ENCODE measurements at places on chromosomes 1 and 21.

DNA sequence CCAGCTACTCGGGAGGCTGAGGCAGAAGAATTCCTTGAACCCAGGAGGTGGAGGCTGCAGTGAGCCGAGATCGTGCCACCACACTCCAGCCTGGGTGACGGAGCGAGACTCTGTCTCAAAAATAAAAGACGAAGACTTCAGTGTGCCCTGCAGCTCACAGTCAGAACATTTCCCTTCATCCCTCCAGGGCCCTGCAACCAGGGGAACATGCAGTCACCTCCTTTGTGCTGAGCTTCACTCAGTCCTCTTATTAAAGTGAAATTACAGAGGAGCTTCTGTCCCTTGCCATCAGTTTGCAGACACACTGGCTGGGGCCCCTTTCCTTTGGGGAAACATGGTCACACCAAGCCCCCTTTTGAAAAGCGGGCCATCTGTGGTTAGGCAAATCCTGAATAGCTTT, 24.2 kb downstream of the FHAD1 start:
- no peak for DNase-seq

DNA sequence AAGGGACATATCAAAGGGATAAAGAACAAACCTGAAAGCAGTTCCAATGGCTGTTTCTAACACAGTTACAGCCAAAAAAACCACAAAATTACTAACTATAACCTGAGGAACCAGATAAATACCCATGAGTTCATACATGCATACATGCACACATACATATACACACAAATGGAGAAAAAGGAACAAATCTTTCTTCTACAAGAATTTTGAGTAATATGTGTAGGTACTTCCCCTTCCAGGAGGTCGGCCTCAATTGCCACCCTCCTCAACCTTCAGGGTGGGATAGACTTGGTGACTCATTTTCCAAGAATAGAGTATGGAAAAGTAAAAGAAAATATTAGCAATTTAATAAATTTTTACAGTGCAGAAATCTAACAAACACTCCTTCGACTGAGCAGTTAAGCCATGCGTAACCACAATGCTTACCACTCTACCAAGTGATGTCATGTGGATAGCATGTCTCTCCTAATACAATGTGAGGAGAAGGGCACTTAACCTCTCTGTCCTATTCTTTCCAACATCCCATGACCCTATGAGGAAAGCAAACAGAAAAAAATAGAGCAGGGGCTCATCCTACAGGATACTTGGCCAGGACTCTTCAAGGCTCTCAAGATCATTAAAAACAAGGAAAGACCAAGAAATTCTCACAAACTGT, 243.0 kb upstream of the RUNX1 start:
- no peak for DNase-seq

- DNase-seq, result no peak
These were observed 8.0 kb downstream of the GNAT2 start for GRCh38 chr1:109611308-109611990.

DNA sequence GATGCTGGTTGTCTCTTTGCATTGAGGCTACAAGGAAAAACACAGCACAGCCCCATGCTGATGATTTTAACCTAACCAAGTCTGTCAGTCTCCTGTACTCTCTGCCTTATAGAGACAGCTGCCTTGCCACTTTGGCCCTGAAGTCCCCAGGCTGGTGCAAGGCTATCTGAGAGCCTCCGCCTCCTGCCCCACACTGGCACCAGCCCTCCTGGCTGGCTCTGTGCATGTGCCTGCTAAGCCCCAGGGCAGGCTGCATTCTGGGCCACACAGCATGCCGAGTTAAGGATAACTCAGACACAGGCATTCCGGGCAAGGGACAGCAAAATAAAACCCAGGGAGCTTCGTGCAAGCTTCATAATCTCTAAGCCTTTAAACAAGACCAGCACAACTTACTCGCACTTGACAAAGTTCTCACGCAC, 910 bp downstream of the RUNX1 start:
- DNase-seq, result peak; percentile 47

DNA sequence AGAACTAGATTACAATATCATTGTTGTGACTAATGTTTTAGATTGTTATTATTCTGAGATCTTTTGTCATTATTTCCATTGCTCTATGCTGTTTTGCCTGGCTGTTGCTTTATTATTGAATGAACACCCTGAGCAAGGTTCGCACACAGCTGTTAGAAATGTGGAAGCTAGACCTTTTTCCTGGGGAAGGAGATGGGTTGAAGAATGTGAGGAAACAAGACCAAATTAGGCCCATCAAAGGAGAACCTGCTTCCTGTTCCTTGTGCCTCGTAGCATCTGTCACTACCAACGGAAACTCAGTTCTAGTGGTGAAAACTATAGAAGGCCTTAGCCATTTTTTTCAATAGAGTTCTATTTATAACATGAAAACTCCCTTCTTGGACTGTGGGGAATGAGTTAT, 68.7 kb downstream of the RGL1 start:
- peak; percentile 57 for DNase-seq

GRCh38 chr21:38661197-38661871, 144.4 kb upstream of the ETS2 start:
- peak; percentile 43 for DNase-seq

GRCh38 chr1:226939438-226940028, 561 bp upstream of the COQ8A start:
- peak; percentile 74 for DNase-seq

DNA sequence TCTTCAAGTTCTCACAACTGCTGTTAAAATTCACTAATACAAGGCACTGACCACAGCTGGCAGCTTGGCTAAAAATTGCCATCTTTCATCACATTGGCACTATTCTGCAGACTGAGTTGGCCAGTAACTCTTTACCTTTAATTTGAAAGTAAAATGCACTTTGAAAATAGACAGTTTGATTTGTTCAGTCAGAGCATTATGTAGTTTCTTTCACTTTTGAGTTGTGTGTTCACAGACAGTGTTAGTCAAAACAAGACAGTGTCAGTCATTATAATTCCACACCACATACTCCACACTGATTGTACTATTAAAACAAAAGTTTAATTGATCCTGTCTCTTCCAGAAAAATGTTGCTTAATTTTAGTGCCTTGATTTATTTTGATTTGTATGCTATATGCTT, 160.7 kb downstream of the SDCCAG8 start:
- no peak for DNase-seq

DNA sequence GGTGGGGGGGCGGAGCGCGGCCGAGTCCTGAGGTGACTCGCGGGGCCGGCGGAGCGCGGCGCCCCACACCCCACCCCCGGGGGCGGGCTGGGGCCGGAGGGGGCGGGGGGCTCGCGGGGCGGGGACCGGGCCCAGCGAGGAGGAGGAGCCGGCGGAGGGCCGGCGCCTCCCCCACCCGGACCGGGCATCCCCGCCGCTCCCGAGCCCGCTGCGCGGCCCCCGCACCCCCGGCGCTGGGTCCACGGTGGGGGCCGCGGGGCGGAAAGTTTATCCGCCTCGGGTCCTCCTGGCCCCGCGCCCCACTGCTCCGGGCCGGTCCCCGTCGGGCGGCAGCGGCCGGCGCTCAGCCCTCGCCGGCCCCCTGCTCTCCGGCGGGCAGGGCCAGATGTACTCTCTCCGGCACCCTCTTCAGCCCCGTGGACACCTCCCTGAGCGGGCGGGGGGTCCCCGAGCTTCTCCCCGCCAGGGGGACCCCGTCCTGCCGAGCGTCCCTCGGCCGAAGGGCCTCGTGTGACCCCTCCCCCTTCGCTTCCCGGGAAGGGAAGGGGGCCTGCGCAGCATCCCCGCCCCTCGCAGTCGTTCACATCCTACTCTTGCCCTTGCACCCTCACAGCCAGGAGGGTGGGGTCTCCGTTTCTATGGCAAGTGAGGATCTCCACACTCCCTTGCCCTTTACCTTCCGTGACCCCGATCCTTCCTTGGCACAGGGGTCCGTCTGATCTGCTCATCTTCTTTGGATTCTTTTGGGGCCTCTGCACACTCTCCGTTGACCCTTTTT, 663 bp downstream of the CAMTA1 start:
- peak; percentile 74 for DNase-seq

DNA sequence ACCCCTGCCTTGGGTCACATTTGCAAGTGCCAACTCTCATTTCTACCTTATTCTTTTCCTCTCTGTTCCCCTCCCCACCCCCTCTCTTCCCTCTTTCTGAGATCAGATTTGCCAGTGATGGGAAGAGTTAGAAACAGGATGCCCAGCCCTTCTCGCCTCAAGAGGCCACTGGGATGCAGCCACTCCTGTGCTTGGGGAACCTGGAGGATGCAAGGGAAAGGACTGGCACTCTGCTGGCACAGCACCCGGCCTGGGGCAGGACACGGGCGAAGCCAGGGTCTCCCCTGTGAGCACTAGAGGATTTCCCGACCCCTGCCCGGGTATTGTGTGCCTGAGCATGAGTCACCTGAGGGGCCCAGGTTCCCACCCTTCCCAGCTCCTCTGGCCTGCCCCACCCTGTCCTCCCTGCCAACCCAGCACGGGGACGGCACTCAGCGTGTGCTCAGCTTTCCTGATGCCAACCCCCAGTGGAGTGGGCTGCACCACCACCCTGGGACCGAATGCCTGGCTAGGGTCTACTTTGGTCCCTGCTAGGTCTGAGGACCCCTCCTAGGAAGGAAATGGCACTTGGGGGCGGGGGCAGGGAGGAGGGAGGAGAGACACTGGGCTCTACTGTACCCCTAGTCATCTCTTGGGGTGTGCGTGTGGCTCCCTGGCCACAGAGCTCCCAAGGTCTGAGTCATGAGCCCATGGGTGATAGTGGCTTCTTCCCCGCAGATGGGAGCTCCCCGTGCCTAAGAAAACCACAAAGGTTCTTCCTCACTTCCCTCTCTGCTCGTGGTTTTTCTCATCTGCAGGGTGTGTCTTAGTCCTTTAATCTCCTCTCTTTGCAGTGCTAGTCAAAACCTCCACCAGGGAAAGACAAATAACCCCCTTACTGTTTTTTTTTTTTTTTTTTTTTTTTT, 12.4 kb downstream of the LMNA start:
- peak; percentile 93 for DNase-seq

DNA sequence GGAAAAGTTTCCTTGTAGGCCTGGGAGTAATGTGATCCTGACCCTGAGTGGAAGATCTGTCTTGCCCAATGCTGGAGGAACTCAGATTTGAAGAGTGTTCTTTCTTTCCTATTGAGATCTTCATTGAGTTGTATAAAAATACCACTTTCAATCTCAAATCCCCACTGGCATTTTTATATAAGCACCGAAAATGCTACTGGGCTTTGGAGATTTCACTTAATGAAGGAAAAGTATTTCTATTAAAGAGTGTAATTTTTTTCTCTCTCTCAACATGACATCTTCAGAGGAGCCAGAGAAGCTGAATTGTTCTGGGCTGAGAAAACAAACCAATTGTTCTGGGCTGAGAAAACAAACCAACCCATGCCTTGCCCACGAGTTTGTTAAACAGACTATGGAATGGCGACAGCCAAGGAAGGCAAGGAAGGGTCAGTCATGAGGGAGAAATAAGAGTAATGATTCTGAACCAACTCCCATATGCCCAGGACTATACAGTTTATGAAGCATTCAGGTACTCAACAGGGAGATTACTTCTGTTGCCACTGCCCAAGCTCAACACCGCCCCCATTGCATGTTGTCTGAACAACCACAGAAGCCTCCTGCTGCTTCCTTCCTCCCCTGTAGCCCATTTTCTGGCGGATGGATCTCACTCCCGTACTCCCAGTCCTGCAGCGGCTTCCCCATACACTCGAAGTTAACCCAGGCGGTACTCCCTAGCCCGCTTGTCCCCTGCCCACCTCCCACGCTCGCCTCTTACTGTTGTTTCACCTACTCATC, 103.2 kb downstream of the BEND5 start:
- DNase-seq, result peak; percentile 20

GRCh38 chr1:53398091-53398490, 61.1 kb upstream of the DMRTB1 start:
- DNase-seq, result no peak

DNA sequence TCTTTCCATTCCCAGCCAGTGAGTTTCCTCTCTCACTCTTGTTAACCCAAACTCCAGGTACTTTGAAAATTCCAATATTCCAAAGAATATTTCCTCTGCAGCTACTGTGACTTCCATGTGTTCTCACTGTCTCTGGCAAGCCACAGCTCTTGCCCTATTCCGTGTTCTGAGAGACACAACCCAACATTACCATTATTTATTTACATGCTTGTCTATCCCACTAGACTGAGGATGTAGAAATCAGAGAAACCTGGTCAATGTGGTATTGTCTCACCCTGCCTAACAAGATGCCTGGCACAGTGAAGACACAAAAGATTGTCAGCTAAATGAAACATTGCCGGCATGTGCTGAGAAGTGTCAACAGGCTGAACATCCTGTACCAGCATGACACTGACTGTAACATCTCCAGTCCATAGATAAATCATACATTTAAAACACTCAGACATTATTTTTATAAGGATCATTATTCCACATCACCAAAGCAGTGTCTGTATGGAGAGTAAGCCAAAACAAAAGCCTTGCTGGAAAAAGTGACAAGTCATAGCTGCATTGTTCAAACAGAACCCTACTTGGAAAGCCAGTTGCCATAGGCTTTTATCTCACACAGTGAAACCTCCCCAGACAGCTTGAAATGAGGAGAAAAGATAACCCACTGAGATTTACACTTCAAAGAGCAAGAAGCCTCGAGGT, 72.3 kb downstream of the SIPA1L2 start:
- DNase-seq, result no peak

- no peak for DNase-seq
These were observed 253.3 kb downstream of the DUSP10 start for GRCh38 chr1:221488550-221488949.

GRCh38 chr1:192877283-192877886, 68.5 kb downstream of the RGS2 start:
- DNase-seq, result peak; percentile 83

DNA sequence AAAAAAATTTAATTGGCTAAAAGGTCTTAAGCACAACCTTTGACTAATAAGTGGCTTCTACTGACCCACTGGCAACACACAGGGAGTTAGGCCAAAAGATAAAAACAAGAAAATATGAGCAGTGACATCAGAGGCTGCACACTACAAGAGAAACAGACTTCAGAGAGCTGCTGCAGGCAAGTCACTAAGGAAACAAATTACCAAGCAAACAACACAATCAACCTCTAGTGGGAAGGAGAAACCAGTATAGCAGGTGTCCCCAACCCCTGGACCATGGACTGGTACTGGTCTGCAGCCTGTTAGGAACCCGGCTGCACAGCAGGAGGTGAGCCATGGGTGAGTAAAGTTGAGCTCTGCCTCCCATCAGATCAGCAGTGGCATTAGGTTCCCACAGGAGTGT, 20.8 kb upstream of the ENSA start:
- no peak for DNase-seq

DNA sequence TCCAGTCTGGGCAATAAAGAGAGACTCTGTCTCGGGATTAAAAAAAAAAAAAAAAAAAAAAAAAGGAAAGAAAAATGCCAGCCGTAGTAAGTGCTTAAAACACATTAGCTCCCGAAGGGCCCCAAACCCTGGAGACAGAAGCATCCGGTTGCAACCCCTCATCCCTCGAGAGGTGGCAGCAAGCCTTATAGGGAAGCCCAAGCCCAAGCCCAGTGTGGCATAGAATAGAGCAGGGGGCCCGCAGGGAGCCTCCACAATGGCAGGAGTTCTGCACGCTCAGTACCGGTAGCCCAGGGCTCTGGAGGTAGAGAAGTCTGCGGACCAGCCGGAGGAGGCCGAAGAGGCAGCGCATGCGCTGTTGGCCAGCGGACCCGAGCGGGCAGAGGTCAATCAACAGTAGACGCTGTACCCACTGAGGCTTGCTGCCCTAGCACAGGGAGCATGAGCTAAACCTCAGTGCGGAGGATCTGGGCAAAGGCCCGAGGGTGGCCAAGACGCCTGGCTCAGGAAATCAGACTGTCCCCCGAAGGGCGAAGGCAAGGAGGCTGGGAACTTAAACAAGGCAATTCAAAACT, 34.1 kb upstream of the C1orf198 start:
- no peak for DNase-seq

All from suppressor macrophage (primary cell).